ENCODE measurements at places on chromosomes 1 and 21.
A peak's percentile ranks its signal among the peaks of the same experiment; 100 is the strongest.

DNA sequence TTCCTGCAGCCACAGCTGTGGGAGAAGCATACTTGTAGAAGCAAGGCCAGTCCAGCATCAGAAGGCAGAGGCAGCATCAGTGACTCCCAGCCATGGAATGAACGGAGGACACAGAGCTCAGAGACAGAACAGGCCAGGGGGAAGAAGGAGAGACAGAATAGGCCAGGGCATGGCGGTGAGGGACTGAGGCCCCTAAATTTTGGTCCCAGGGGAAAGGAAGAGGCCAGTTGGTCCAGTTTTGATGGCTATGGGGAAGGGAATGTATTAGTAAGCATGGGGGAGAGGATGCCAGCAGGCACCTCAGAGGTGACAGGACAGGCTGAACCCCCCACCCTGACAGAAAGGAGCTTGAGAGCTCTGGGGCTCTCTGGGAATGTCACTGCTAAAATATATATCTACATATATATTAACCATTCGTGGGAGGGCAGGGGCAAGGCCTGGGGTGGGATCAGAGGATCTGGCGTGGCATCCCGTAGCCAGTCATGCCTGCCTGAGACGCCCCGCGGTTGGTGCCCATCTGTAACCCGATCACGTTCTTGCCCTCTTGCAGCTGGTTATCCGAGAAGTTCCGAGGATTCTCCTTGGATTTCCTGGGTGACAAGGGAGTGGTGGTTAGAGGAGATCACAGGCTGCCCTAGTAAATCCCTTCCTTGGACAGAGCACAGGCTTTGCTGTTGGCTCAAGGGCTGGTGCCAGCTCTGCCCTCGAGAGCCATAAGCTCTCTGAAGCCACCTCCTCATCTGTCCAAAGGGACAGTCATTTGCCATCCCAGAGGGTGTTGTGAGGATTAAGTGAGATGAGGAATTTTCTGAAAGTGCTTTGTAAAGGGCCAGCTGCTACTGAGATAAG, 6.7 kb downstream of the TAGLN2 start:
- DNase-seq: no peak

GRCh38 chr1:164723296-164723798, 164.4 kb downstream of the PBX1 start:
- DNase-seq: peak; percentile 72

- no peak for DNase-seq
Observed at GRCh38 chr1:151939779-151940178, 30.5 kb upstream of the THEM4 start.

DNA sequence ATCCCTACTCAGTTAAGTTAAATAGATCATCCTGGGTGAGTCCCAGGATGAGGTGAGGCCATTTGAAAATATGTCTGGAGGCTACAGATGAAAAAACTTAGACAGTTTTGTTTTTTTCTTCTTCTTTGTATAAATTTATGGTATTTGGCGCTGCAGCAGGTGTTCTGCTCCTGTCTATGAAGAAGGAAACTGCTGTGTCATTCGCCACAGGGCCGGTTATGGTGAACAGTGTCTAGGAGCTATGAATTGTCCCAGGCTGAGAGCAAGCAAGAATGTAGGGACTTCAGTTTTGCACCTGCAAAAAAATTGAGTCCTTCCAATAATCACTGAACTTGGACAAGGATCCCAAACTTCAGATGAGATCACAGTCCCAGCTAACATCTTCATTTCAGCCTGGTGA, 674.3 kb upstream of the RGS18 start:
- no peak for DNase-seq

GRCh38 chr1:220755309-220755708, 7.2 kb downstream of the MTARC2 start:
- no peak for DNase-seq

- no peak for DNase-seq
Observed at GRCh38 chr1:233112186-233113008, 162.0 kb downstream of the NTPCR start.

DNA sequence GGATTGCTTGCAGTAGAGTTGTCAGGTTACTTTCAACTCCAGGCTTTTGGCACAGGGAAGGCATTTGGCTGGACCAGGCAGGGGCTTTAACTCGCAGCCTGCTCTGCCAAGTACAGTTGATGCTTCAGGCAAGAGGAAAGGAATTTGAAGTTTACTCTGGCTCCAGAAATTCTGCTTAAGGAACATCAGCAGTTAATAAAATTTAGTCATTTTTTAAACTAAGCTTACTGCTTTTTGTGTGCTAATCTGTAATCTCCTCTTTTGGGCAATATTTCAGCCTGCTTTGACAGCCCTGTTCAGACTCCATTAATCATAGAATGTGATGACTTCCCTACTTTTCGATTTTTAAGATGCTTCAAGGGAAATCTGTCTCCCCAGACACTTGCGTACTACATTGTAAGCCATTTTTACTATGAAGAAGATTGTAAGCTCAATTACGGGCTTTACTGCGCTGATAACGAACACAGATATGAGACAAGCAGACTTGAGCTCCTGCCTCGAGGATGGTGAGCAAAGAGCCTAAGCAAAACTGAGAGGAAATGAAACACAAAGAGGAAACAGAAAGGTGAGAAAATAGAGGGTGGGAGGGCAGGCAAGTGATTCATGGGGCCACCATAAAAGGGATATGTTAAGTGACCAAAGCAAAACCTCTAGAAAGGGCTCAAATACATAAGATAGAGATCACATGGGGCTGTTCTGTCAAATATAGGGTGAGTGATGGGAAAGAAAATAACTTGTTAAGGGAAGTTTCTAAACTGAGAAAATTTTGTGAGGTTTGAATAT, 76.6 kb upstream of the VAV3 start:
- no peak for DNase-seq

DNA sequence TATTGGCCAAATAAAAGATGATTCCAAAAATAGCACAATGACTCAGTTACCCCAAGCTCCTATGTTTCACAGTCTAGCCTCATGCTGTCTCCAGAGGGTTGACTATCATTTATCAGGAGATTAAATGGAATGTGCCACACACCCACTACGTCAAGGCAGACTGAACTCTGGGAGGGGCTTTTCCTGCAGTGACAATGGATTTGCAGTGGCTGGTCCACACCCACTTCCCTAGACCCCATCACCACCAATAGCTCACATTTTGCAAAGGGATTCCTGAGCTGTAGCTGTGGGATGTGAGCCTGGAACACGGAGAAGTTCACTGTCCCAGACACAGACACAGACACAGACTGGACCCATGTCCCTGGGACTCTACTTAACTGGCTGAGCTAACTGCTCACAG, 77.1 kb downstream of the HLCS start:
- no peak for DNase-seq

DNA sequence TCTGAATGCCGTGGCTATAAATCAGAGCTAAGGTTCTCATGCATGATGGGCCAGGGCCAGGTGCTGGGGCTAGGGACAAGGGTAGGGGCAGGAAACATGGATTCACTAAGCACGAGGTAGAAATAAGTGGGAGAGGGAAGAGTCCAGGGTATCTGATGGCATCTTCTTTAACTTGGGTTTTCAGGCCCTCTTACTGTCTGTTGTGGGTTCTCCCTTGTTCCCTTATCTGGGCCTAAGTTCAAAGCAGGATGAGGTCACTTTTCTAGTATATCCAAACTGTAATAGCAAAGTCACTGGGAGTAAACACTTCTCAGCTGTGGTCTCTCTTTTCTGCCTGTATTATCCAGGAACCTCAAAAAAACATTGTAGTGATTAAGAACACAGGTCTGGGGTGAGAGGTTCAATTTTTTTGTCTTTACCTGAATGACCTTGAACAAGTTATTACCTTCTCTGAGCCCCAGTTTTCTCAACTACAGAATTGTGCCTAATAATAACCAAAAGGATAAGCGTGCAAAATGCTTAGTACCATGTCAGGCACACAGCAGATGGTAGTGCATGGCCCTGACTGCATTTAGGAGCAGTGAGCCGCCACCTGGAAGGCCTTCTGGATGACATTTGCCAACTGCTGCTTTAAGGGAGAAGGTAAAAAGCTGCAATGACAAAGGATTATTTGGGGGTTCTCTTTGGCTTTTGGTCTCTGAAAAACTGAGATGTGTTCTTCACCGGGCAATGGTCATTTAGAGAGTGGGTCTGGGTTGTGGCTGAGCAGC, 53.6 kb upstream of the A3GALT2 start:
- DNase-seq: peak; percentile 71

DNA sequence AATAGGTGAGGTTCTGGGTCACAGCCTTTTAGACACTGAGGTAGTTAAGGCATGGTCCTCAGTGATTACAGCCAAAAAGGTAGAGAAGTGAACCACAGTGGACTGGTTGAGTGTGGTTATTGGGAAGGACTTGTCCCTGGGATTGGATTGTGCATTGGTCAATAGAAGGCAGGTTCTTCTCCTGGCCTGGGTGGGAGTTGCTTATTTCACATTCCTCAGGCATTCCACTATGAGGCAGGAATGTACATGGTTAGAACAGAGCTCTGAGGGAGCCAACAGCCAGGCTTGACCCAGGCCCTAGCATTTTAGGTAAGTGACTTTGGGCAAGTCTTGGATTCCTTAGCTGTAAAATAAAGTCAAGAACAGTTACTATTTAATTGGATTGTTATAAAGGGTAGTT, 97.9 kb upstream of the MARK1 start:
- no peak for DNase-seq

GRCh38 chr1:48671578-48671977, 105.1 kb downstream of the BEND5 start:
- no peak for DNase-seq

DNA sequence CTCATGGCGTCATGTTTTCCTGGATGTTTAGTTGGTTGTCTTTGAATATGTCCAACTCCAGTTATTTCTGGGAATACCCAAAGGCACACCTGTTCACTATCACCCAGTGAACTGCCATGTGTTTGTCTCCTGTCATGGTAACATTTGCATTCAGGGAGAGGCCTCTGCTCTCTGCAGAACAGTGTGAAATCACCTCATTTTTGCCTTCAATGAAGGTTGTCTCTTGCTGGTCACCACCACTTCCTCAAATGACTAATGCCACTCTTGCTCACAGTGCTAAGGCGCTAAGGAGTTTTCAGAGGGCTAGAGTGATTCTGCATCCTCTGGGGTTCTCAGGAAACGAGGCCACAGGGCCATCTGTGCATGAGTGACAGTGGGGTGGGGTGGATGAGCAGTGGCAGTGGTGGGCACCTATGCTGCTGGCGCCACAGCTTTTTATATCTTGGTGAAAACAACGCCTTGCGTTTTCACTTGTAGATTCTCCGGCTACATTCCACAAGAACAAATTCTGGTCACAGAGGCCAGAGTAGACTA, 60.0 kb upstream of the ATP5PO start:
- no peak for DNase-seq

- DNase-seq: no peak
Observed at GRCh38 chr1:55012661-55013060, 13.9 kb downstream of the BSND start.

- DNase-seq: no peak
Observed at GRCh38 chr1:220670365-220670764, 19.8 kb upstream of the C1orf115 start.

DNA sequence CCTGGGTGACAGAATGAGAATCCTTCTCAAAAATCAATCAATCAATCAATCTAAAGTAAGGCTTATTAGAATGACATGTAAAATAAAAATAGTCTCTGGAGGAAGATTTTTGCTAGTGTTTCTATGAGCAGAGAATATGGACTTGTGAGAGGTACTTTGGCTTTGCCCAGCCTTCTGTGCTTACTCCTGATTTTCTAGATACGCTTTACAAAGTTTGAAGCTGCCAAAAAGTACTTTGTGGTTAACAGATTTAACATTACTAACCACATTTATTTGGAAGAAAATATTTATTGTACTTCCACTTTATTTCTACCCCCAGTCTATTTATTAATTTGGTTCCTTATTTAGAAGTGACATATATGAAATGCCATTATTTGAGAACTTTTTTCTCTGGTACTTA, 41.0 kb downstream of the CEP350 start:
- no peak for DNase-seq

GRCh38 chr1:224432672-224433040, 1.9 kb downstream of the WDR26 start:
- peak; percentile 17 for DNase-seq

GRCh38 chr1:22914633-22915217, 57.9 kb downstream of the LACTBL1 start:
- DNase-seq: no peak

DNA sequence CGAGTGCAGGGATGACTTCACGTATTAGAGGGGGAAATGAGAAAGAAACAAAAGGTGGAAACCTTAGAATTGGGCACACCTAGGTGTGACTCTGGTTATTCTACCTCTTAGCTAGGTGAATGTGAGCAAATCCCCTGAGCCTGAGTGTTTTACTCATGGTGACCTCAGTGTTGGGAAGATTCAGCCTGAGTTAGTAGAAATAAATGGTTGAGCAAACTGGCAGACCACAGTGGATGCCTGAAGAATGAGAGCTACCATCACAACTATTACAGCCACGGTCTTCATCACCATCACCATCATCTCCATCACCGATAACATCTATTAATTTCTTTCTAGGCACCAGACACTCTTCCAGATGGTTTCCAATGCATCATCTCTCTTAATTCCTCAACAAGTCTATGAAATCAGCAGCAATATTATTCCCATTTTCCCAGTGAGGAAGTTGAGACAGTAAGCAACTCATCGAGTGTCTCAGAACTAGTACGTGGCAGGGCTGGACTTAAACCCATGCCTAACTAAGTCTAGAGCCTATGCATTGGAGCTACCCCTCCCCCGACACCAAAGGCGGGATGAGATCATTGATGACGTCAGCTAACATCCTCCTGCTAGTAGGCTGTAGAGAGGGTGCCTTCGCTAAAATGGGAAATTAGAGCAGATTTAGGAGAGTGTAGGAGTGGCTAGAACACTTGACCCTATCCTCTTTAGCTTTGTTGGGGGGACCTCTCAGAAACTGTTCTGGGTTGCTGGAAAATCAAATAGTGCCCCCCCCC, 7.9 kb upstream of the KAZN start:
- DNase-seq: no peak

DNA sequence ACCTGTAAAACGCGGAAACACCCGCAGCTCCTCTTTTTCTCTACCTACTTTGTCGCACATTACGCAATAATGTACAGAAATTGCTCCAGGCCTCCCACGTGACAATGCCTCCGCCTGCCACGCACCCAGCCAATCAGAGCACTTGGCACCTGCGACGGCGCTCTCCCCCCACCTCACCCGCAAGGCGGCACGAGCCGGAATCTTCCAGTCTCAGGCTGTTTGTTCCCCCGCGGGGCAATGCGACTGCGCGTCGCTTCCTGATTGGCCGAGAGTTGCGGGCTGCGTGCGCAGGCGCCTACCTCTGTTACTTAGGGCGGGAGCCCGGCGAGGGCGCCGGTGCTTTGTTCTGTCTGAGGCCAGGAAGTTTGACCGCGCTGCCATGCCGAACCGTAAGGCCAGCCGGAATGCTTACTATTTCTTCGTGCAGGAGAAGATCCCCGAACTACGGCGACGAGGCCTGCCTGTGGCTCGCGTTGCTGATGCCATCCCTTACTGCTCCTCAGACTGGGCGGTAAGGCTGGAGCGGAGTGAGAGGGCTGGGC, at the start of gene MAEL:
Gene MAEL, plus strand, starts transcription at position 307 of the 542 bp plus-strand sequence. Its CDS starts 73 bp downstream, at position 380.
- no peak for DNase-seq

- no peak for DNase-seq
Observed at GRCh38 chr1:25996966-25997827, 666 bp downstream of the PAFAH2 start.
